ENCODE measurements at places on chromosomes 7 and 10. TPM values are rescaled to one million over a fixed set of nuclear protein-coding genes. Genes with fewer than 3 reads are reported as not detected.

DNA sequence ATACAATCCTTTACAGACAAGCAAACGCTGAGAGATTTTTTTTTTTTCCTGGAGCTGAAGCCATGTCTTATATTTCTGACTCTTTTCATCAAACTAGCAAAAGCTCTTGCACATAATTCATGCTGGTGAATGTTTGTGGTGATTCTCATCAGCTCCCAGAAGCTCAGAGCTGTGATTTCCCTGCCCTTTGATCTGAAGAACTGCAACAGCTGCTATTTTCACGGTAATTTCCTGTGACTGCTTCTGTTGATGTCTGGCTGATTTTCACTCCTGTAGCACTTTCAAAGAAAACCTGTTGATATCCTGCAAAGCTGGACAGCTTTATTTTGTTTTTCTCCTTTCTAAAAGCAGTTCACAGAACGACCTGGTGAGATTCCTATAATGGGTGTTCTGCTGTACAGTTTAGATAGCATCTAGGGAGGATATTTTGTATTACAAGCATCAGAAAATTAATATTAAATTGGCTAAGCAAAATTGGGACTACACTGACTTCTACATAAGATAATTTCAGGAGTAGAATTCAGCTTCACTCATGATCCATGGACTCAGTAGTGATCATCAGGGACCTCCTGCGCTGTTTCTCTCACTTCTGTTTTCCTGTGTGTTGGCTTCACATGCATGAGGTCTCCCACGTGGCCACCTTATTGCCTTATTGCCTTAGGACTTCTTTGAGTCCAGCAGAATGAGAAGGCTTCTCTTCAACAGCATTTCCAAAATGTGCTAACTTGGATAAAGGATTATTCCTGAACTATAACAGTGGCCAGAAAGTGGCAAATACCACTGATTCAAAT is 1111.6 kb upstream of the SORCS1 start:
- H3K4me1 ChIP-seq = no peaks in the 10 kb centered on the region
- no peaks in the 10 kb centered on the region for H3K36me3 ChIP-seq
- no peak overlapping the region for H3K27ac ChIP-seq
- H3K4me3 ChIP-seq = no peak overlapping the region
- no peaks in the 10 kb centered on the region for H3K27me3 ChIP-seq

DNA sequence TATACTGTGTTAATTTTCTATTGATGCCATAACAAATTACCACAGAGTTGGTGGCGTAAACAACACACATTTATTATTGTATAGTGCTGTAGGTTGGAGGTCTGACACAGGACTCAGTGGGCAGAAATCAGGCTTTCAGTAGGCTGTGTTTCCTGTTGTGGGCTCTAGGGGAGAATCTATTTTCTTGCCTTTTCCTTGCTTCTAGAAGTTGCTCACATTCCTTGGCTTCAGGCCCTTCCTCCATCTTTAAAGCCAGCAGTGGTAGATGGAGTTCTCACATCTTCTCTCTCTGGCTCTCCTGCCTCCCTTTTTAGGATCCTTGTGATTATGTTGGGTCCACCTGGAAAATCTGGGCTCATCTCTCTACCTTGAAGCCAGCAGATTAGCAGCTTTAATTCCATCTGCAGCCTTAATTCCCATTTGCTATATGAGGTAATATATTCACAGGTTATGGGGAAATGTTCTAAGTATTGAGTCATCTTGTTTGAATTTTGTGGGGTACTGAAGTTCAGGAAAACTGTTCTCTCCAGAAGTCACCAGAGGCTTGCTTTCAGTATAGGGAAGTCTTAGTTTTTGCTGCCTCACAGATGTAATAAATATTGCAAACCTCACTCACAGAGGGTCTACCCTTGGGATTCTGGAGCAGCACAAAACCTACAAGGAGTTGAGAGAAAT is 38.9 kb downstream of the CCNY start:
- no peak for DNase-seq
- H3K27ac ChIP-seq = no peak overlapping the region
- H3K4me1 ChIP-seq = peaks cover 24% of the 10 kb centered on the region
- no peaks in the 10 kb centered on the region for H3K27me3 ChIP-seq
- H3K4me3 ChIP-seq = no peak overlapping the region
- H3K36me3 ChIP-seq = no peaks in the 10 kb centered on the region

GRCh38 chr10:91299999-91300575 is 79.6 kb downstream of the PCGF5 start:
- H3K4me1 ChIP-seq = peaks cover 11% of the 10 kb centered on the region
- no peak for DNase-seq
- H3K27me3 ChIP-seq = no peaks in the 10 kb centered on the region
- H3K36me3 ChIP-seq = no peaks in the 10 kb centered on the region
- no peak overlapping the region for H3K4me3 ChIP-seq

GRCh38 chr10:94052866-94053791 is 59.4 kb downstream of the PLCE1 start:
- no peak overlapping the region for H3K27ac ChIP-seq
- H3K4me1 ChIP-seq = no peaks in the 10 kb centered on the region
- DNase-seq = no peak
- no peaks in the 10 kb centered on the region for H3K27me3 ChIP-seq

The NAT16 gene
- not detected for total RNA-seq

- no peaks in the 10 kb centered on the region for H3K27me3 ChIP-seq
- no peaks in the 10 kb centered on the region for H3K36me3 ChIP-seq
- H3K4me3 ChIP-seq = no peak overlapping the region
- no peak for DNase-seq
- H3K4me1 ChIP-seq = no peaks in the 10 kb centered on the region
Measured at GRCh38 chr10:1870491-1870890, 133.2 kb upstream of the ADARB2 start.

GRCh38 chr7:47534322-47535034 is 47.4 kb downstream of the TNS3 start:
- H3K36me3 ChIP-seq = no peaks in the 10 kb centered on the region
- peaks cover 5% of the 10 kb centered on the region for H3K4me1 ChIP-seq
- H3K27me3 ChIP-seq = no peaks in the 10 kb centered on the region
- no peak overlapping the region for H3K4me3 ChIP-seq
- no peak overlapping the region for H3K27ac ChIP-seq

All from transverse colon (tissue), 4 donors.